ENCODE measurements at places on chromosomes 4 and X. TPM values are rescaled to one million over a fixed set of nuclear protein-coding genes. Genes with fewer than 3 reads are reported as not detected.

Gene CCNA2
- total RNA-seq: 23.0 TPM

Gene CSAG3
- not detected for total RNA-seq

Gene PDE5A
- 11.6 TPM for total RNA-seq

Gene SYTL5
- not detected for total RNA-seq

Gene IL1RAPL2
- total RNA-seq: 0.36 TPM

Gene PHF8
- total RNA-seq: 5.1 TPM

Gene MMRN1
- 2.0 TPM for total RNA-seq

Gene TLR10
- total RNA-seq: not detected
